Smooth muscle cell of the brain vasculature (primary cell): ENCODE measurements at places on chromosomes 7 and 10.

GRCh38 chr7:22255342-22255741, 101.6 kb downstream of the RAPGEF5 start:
- DNase-seq, result no peak

- DNase-seq, result no peak
These were observed 363.6 kb downstream of the DNAJB6 start for GRCh38 chr7:157700231-157701005.

DNA sequence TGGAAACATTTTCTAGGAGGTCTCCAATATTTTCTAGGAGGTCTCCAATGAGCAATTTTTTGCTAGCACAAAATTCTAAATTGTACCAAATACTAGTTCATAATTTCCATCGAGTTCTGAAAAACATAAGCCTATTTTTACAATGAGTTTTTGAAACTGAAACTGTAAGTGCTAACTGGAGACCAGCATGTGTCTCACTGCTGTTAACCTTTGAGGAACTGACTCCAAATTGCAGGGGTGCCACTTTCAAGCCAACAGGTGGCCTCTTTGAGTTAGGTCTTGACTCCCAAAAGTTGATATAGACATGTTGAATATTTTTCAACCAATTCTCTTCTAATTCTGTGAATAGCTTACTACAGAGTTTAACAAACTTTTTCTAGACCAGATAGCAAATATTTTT, 58.8 kb downstream of the CAV1 start:
- no peak for DNase-seq

- no peak for DNase-seq
These were observed 77.5 kb upstream of the NPVF start for GRCh38 chr7:25305831-25306230.

GRCh38 chr10:86057708-86058107, 308.9 kb downstream of the GRID1 start:
- DNase-seq, result no peak

DNA sequence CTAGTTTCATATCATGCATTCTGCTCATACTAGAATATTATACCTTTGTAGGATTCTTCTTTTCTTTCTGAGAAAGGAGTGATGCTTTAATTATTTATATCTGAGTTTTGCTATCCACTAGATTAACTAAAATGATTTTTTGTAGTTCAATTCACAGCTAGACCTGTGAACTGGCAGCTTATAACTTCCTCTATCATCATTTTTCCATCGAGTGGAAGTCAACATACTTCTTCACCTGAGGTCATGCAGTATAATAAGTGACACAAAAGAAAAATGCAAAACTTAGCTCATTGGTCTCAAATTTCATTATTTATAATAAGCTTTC, 8.0 kb downstream of the LRRN3 start:
- no peak for DNase-seq

DNA sequence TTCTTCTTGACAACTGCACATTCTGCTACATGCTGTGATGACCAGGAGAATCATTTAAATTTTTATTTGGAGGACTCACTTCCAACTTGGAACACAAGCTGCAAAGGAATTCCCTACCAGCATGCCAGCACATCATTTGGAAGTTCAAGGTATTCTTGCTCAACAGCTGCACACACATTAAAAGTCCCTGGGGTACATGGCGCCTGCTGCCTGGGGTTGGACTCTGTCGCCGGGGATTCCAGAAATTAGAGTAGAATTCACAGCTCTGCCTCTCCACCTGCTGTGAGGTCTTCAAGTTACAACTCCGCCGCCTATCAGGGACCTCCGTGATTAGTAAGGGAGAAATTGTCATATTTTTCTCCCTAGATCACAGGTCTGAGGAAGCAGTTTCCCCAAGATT, 1.1 kb downstream of the ZNF32 start:
- DNase-seq, result no peak

DNA sequence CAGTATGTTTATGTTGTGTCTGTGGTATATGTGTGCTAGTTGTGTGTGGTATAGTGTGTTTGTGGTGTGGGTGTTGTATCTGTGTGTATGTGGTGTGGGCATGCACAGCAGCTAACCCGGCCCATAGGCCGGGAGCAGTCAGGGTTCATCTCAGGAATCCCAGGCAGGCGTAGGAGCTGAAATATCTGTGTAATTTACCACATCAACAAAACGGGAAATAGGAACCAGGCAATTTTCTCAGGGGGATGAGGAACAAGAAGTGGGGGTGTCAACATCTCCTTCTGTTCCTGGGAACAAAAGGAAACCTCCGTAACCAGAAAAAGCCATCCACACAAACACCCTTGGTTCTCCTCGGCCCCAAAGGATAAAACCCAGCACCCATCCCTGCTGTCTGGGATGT, 24.5 kb upstream of the ZNF488 start:
- DNase-seq, result no peak
